Cardiac fibroblast (primary cell): ENCODE measurements at places on chromosomes 13 and 19.

DNA sequence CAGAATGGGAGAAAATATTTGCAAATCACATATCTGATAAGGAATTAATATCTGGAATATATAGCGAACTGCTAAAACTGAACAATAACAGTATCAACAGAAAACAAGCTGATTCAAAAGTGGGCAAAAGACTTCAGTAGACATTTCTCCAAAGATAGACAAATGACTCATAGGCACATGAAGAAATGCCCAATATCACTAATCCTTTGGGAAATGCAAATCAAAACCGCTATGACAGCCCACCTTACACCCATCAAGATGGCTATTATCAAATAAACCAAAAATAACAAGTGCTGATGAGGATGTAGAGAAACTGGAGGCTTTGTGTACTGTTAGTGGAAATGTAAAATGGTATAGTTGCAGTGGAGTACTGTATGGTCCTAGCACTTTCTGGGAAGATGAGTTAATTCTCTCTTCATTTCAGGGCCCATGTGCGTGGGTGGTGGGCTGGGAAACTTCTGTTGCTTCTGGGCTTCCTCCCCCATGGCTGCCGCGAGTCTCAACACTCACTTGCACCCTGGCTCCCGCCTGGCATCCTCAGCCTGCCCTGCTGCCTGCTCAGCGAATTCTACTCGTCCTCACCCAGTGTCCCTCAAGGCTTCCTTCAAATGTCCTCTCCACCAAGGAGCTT, 12.4 kb upstream of the GJA3 start:
- peak; percentile 20 for DNase-seq

GRCh38 chr19:1512671-1513498, at the start of gene ADAMTSL5:
Gene ADAMTSL5, minus strand, starts transcription at chr19:1513019. Its CDS starts 2,076 bp downstream, at chr19:1510943.
- DNase-seq = peak; percentile 64

DNA sequence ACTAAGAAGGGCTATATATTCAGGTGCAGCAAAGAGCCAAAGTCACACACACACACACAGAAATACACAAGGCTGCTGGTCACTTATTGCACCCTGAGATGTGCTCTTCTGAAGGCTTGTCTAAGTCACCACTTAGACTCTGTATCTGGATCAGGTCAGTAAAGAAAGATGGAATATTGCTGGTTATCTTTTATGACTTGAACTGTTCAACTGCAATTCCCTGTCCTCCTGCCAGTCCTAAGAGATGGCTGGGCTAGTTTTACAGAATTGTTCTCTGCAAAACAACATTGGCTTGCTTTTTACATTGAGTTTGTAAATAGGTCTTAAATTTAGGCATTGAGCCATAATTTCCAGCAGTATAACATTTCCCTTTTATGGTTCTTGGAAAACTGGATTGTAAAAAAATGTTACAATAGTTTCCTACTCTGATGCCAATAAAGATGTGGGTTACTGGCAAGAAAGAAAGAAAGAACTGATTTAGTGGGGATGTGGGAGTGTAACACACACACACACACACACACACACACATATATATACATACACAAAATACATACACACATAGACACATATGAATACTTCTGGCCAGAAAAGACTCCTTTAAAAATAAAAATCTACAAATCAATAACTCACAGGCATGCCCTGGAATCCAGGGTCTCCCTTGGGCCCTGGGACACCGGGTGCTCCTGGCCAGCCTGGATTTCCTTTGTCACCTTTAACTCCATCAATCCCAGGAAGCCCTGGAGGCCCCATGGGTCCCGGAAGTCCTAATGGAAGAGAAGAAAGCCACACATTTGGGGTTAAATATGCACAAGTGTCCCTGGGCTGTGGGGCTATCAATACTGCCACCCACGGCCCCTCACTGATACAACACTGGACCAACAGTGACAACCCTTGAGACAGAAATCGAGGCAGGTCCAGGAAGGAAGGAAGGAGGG, 137.7 kb downstream of the COL4A1 start:
- peak; percentile 19 for DNase-seq

DNA sequence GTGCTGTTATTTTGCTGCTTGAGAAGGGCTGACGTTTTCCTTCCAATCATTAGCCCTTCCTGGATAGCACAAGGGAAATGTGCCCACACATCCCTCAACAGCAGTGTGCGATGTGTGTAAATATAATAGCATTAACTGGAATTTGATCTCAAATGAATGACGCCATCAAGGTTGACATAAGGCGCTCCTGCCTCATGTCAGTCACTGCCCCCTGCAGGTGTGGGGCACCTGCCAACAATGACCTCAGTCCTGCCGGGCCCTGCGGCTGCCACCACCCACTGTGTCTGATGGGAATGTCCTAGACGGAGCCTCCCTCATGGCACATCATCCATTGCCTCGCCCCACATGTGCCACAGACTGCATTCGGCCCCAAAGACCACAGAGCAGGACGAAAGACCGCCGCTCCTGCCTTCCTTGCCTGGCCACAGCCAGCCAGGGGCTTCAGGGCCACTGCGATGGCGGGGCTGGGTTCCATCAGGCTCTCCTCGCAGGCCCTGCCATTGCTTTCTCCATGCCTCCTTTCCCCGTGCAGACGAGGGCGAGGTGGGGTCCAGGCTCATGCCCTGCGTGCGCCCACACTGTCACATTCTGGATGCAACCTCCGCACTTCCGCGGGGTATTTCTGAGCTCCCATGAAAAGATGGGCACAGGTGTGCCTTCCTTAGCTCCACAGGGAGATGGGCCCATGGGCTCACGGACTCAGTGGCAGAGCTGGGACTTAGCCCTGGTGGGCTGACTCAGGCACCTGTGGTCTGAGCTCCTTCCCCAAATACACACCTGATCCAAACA, 146.7 kb downstream of the SOX1 start:
- no peak for DNase-seq

DNA sequence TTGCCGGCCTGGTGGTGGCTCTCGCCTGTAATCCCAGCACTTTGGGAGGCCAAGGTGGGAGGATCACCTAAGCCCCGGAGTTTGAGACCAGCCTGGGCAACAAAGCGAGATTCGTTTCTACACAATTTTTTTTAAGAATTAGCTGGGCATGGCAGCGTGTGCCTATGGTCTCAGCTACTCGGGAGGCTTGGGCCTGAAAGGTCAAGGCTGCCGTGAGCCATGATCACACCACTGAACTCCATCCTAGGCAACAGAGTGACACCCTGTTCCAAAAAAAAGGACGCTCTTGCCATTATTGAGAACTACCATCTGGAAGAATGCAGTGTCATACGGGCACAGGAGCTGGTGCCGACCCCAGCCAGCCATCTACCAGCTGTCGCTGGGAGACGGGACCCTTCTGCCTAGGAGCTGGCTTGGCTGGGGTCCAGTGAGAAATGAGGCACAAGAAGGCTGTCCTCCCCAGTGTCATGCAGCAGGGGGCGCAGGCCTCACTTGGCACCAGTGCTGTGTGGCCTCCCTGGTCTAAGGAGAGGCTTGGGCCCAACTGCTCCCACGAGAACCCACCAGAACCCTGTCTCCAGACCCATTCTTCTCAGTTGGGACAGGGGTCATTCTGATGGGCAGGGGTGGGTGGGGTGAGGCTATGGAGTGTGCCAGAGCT, 12.2 kb upstream of the RELB start:
- peak; percentile 70 for DNase-seq
